ENCODE measurements at places on chromosomes 3 and 15.

- no peak for DNase-seq
Observed at GRCh38 chr3:126136428-126137220, 43.8 kb downstream of the ALDH1L1 start.

DNA sequence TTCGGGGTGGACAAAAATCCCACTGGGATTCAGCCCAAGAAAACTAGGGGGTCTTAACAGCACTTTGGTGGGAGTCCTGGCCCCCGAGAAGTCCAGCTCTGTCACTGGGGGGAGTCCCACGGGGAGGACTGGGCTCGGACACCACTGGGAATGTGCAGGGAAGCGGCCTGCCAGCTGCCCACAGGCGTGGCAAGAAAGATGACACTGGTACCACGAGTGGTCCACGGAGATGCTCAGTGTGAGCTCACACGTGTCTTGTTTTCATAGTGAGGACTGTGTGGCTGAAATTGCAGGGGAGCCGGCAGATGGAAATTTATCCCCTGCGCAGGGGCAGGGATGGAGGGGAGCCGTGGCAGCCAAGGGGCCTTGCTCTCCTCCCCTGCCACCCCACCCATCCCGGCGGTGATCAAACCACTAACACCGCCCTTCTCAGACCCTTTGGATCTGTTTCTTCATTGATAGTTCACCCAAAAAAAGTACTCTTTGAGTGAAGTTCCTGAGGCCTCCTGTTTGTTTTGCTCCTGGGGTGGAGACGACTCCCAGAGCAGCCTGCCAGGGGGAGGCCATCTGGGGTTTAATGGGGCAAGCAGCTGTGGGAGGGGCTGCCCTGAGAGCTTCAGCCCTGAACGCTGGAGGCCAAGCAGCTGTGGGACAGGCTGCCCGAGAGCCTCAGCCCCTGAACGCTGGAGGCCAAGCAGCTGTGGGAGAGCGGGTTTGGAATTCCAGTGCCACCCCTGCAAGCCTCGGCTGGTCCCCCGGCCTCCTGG lies 130.9 kb downstream of the LRRK1 start:
- no peak for DNase-seq

DNA sequence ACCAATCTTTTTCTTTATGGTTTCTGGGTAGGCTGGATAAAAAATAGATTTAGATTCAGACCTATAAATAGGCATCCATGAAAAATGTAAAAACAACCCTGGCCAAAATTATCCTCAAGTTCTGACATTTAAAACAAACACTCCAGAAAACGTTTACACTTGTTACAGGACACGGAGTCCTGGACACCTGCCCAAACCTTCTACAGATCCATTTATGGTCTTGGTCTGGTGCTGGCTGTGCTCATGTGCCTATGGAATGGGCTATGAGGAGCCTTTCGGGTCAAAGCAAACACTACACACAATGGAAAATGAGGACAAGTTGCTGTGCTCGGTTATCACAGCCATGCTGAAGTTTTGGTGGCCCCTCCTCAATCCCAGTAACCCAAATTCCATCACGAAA lies 108.1 kb downstream of the PDZRN3 start:
- no peak for DNase-seq

DNA sequence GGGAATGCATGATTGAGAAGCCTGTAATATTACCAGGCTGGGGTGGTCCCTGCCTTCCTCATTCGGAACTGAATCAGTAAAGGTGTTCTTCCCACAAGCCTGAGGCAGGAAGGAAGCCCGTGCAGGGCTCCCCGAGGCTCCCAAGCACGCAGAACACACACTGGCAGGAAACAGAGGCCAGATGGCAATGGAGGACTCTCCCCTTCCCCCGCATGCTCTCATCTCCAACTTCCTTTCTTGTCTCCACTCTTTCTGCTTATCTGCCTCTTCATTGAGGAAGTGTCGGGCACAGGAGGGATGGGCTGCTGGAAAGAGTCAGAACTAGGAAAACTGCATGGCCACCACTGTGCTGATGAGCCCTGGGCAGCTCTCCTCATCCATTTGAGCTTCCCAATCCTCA lies 123.5 kb downstream of the NUP210 start:
- no peak for DNase-seq

GRCh38 chr15:90336705-90337141 lies 15.4 kb upstream of the ZNF774 start:
- peak; percentile 40 for DNase-seq

DNA sequence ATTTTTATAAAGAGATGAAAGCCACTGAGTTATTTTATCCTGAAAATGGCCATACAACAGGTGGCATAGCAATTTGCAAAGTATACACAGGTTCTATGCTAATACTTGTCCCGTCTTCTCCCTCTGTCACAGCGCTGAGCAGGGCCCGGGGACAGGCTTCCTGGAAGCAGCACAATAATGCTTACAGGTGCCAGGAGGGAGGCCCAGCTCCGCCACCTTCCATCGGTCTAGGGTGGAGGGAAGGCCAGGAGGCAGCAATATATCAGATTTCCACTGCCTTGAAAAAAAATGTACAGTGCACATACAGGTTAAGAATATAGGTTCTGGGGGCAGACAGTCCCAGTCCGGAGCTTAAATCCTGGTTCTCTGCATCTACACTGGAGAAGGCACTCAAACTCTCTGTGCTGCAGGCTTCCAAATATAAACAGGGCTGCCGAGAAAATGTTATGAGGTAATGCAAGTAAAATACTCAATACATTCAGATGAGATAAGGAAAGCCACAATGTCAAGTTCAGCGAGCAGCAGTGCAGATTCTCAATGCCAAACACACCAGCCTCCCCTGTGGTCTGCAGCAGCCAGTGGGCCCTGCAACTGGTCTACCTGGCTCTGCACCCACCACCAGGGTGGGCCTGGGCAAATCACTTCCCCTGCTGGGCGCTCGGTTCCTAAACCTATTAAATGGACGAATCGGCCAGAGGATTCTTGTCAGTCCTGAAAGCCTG lies 189.6 kb downstream of the XXYLT1 start:
- peak; percentile 67 for DNase-seq

- DNase-seq: no peak
Observed at GRCh38 chr3:45489730-45490309, 101.4 kb downstream of the LARS2 start.

DNA sequence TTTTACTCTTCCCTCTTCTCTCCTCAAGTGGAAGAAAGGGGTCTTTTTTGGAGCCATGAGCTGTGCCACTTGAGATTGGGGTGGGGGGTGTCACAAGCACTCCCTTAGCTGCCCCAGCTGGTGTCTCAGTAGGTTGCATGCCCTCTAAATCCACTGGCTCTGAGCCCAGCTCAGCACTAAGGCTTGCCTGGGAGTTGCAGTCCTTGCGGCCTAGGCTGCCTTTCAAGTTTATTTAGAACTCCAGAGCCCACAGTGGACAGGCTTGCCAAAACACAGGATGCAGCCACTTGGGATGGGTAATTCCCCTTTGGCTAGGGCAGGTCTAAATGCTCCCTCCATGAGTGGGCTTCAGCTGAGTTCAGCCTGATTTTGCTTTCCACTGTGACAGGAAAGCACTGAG lies 24.7 kb downstream of the C3orf20 start:
- DNase-seq: peak; percentile 7

GRCh38 chr3:23648326-23648995 lies 157.3 kb upstream of the UBE2E1 start:
- DNase-seq: peak; percentile 46

GRCh38 chr15:73996939-73997338 lies 2.4 kb downstream of the PML start:
- peak; percentile 73 for DNase-seq

DNA sequence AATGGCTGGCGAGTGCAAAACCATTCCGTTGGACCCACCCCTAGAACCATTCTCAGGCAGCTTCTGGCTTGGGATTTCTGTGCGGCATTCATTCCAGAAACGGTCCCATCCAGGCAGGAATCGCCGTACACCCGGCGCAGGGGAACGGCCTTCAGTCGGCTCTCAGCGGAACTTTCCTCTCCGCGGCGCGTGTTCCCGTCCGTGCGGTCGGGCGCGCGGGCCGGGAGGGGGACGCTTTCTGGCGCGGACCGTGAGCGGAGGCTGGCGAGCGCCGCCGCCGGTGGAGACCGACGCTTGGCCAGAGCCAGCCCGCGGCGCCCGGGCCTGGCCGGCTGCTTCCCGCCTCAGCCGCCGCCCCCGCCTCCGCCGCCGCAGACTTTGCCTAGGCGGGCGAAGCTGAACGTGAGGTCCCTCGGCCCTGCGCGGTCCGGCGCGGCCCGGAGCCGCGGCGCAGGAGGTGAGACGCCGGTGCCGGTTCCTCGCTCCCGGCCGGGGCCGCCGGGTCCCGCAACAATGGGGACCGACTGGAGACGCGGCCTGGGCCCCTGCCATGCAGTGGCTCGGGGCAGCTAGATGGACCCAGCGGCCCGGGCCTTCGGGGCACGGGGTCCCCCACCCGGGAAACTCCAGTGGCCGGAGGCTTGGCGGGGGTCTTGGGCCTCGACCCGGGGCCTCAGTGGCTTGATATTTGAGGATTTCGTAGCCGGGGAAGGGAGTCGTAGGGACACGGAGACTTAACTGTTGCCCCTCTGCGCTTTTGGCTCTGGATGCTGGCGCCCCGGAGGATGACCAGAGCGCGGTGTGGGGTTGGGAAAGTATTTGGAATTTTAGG lies at the start of gene RAD54L2:
RAD54L2 (plus strand) TSS at position 261 of the 832 bp plus-strand sequence. CDS start 51,702 bp downstream, outside the sequence.
- peak; percentile 87 for DNase-seq

- no peak for DNase-seq
Observed at GRCh38 chr3:116226266-116226665, 219.0 kb downstream of the LSAMP start.

DNA sequence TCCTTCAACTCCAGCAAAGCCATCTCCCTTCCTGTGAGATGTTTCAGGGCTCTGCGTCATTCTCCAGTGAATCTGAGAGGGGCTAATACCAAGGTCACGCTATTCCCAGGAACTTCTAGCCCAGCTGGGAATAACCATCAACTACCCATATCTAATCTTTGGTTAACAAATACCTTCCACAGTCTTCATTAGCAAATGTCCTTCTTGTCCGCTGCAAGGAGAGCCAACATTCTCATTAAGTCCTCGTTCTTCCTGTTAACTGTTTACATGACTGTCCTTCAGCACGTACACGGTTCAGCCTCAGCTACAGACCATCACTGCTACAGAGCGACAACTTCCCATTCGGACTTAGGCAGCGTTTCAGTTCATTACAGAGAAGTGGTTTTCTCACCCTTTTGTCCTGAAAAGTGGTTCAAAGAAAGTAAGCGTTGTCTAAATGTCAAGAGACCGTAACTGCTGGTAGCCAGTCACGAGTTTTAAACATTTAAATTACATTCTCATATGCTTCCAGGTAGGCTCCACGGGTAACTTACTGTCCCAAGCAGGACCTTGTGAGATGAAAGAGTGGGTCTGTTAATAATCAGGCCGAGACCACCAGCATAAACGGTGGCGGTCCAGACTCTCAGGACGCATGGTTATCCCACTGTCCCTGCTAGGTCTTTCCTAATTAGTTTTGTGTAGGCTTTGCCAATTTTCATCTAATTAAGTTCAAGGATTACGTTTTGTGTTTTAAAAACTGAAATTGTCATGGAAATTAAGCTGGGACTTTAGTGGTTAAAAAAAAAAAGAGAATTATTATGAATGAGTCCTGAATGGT lies 63.8 kb downstream of the CHSY1 start:
- peak; percentile 82 for DNase-seq

DNA sequence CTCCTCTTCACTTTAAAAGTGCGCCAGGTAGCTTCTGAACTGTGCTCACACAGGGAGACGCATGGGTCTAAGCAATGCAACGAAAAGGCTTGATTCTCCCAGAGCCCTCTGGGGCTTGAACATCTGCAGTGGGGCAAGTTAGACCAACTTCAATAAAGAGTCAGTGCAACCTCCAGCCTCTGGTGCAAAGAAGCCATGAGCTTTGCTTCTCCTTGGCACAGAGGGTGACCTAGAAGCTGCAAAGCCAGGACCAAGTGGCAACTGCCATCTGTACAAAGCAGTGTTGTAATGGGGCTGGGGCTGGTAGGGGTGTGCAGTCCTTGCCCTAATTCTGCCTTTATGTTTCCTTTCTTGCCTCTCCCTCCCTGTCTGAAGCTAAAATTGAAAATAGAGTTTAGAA lies 219.0 kb upstream of the CD96 start:
- no peak for DNase-seq

DNA sequence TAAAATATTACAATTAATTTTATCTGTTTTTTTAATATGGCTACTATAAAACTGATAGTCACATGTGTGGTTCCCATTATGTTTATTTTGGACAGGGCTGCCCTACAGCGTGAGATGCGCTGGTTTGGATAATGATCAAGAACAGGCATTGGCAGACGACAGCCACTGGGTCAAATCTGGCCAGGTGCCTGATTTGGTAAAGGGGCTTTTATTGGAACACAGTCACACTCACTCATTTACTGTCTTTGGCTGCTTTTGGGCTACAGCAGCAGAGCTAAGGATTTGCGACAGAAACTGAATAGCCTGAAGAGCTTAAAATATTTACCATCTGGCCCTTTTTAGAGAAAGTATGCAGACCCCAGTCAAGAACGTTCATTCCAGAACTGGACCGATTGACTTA lies 724.2 kb upstream of the CFAP20DC start:
- DNase-seq: no peak

- no peak for DNase-seq
Observed at GRCh38 chr15:38613085-38613484, 48.5 kb upstream of the RASGRP1 start.

GRCh38 chr3:71005702-71006321 lies 577.7 kb downstream of the FOXP1 start:
- peak; percentile 83 for DNase-seq

DNA sequence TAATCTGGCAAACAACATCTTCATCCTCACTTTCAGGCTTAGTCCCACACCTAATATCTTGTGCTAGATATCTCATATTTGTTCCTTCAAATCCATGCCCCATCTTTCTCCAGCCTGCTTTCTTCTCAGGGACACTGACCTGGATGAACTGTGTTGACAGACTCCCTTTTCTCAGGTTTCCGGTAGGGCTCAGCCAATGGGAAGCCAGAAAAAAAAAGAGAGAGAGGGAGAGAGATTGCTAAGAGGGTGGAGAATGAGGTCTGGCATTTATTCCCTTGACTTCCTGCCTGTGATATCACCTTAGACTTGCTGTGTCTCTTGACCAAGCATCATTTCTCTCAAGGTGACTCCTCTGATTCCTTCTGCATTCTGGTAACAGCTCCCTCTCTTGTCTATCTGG lies 145.6 kb upstream of the ABI3BP start:
- DNase-seq: no peak

GRCh38 chr3:122793568-122794416 lies at the start of gene HSPBAP1:
Gene HSPBAP1 (minus strand): TSS chr3:122793831. CDS start chr3:122793680, 151 bp downstream.
- DNase-seq: peak; percentile 97

- DNase-seq: no peak
Observed at GRCh38 chr15:45186771-45187577, 792 bp downstream of the SHF start.

DNA sequence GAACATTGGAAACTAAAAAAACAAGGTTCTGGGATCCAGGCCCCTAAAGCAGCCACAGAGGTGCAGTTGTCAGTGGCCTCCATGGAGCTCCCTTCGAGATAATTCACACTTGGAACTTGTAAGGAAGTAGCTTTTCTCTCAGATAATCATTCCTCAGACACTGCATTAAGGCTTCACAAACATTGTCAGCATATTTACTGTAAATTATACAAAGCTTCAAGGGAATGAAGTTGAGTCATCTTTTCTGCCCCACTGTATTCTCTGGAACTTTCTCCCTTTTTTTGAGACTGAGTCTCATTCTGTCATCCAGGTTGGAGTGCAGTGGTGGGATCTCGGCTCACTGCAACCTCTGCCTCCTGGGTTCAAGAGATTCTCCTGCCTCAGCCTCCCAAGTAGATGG lies 7.1 kb downstream of the BLOC1S6 start:
- peak; percentile 52 for DNase-seq
